HT1080 (cell line): ENCODE measurements at places on chromosomes 1 and 21. TPM values are rescaled to one million over a fixed set of nuclear protein-coding genes. Genes with fewer than 3 reads are reported as not detected.

- no peak for DNase-seq
Measured at GRCh38 chr1:155858800-155859233, 550 bp upstream of the SYT11 start.

DNA sequence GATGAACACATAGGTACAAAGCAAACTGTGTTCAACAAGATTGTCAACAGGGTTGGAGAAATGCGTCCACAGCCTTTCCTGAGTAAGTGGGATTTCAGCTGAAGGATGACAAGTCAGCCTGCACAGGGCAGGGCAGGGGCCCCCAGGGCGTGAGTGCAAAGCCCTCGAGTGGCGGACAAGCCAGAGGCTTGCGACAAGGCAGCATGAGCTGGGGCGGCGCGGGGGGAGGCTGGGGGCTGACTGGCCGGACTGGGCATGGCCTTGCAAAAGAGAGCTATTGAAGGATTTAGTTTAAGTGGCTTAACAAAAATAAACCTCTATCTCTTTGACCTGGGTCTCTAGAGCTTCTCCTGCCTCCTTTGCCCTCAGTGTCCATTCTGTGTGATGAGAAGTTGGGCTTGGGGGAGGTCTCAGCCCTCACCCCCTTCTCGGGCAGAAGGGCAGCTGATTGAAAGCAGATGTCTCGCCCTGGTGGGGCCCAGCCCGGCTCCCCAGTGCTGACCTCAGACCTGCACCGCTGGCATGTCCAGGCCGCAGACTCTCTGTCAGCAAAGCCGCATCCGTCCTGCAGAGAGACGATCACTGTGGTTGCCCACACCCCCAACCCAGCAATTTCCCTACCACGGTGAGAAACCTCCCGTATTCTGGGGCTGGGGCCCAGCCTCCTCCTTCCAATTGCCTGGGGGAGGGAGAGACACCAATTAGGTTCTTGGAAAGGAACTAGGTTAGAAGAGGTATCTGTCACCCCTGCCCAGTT is 24.3 kb upstream of the EPS8L3 start:
- DNase-seq = no peak

DNA sequence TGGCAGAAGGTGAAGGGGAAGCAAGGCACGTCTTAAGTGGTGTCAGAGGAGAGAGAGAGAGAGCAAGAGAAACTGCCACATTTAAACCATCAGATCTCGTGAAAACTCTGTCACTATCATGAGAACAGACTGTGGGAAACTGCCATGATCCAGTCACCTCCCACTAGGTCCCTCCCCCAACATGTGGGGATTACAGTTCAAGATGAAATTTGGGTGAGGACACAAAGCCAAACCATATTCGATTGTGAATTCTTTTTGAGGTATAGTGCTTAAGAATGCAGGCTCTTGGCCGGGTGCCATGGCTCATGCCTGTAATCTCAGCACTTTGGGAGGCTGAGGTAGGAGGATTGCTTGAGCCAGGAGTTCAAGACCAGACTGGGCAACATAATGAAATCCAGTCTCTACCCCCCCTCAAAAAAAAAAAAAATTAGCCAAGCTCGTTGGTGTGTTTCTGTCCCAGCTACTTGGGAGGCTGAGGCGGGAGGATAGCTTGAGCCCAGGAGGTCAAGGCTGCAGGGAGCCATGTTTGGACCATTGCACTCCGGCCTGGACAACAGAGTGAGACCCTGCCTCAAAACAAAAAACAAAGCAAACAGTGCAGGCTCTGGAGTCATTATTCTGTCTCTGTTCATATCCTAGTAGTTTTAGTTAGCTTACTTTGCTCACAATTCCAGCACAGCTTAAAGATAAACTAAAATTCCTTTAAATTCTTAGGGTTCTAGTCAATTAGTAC is 6.0 kb downstream of the ZCCHC17 start:
- no peak for DNase-seq

GRCh38 chr1:22143065-22144033 is at the start of gene WNT4:
TSS of gene WNT4 (minus strand) at chr1:22143097. CDS start at chr1:22142922, 175 bp downstream.
- no peak for DNase-seq

GRCh38 chr1:224433701-224434672 is 610 bp downstream of the WDR26 start:
- DNase-seq = no peak

GRCh38 chr1:56644919-56645676 is at the start of gene PRKAA2:
TSS of gene PRKAA2 (plus strand) at chr1:56645314. CDS start at chr1:56645388, 74 bp downstream.
- peak; percentile 16 for DNase-seq

DNA sequence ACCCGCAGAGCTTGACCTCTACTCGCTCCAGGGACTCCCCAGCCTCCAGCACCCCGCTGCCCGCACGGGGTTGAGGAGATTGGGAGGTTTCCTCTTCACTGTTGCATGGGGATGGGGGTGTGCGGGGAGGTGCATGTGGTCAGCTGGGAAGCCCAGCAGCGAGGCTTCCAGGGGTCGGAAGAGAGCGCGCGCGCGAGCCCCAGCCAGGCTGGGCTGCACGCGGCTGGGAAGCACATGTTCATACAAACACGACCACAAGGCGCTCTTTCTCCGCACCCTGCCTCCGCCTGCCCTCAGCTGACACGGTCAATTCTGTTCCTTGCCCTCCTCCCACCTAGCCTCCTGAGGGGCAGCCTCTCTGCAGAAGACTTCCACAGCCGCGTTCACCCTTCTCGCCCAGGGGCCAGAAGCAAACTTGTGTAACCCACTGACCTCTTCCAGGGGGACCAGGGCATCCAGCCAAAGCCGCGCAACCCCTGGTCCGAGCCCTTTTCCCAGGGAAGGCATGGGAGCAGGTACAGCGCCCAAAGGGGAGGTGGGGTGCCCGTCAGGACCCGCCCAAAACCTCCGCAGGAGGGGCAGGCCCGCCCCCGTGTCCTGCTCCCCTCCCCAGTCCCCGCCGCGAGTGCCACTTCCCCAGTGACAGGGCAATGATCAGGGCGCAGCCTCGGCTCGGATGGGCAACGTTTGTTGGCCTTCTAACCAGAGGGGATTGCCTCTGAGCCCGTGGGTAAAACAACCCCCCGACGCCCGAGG is 1.3 kb downstream of the COL24A1 start:
- no peak for DNase-seq

GRCh38 chr1:21811875-21812305 is at the start of gene LDLRAD2:
TSS of gene LDLRAD2 (plus strand) at chr1:21812265. CDS start at chr1:21812452, 187 bp downstream.
- DNase-seq = no peak

DNA sequence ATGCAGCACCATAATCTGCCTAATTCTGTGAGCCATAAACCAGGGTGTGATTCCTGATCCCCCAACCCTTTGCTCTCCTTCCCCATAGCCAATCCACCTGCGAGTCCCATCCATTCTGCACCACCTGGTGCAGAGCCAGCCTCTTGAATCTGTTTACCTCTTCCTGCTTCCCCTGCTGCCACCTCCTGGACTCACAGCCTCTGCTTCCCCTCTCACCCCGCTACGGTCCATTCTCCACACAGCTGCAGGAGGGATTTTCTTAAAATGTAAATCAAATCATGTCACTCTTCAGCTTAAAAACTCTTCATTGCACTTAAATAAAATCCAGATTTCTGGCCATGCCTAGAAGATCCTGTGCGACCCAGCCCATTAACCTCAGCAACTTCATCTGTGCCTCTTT is 186.7 kb downstream of the FOXD2 start:
- DNase-seq = no peak

GRCh38 chr21:44701541-44701940 is 4.6 kb downstream of the KRTAP10-12 start:
- no peak for DNase-seq

DNA sequence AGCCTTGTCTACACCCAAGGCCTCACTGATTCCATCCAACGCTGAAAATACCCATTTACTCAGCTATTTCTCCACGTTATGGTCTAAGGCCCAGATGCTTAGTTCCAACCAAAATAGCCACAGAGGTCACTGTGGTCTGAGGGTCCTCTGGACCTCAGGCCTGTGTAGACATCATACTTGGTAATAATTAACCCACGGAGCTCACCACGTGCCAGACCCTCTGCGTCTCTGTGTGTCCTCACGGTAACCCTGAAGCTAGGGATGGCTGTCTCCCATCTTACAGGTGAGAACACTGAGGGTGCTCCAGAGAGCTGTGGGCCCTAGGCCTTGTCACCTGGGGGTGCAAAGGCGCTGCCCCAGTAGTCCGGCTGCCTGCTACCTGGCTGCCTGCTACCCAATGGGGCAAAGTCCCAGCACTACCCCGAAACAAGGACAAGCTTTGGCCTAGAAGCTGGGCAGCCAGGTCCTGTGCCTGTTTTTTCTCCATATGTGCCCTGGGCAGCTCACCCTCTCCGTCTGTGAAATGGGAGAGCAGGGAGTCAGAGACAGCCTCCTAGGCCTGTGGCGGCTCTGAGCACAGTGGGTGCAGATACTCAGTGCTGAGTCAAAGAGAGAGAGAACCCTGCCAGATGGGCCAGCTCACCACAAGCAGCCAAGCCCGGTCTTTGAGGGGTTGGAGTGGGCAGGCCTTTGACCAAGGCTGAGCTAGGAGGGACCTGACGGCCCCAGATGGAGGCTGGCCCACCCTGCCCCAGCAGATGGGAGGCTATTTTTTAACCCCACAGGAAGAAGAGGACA is 17.0 kb upstream of the RUNX3 start:
- peak; percentile 58 for DNase-seq

- DNase-seq = peak; percentile 26
Measured at GRCh38 chr1:68230901-68231626, 1.3 kb downstream of the WLS start.

- DNase-seq = peak; percentile 20
Measured at GRCh38 chr1:191696354-191696753, 461.9 kb upstream of the RGS18 start.

DNA sequence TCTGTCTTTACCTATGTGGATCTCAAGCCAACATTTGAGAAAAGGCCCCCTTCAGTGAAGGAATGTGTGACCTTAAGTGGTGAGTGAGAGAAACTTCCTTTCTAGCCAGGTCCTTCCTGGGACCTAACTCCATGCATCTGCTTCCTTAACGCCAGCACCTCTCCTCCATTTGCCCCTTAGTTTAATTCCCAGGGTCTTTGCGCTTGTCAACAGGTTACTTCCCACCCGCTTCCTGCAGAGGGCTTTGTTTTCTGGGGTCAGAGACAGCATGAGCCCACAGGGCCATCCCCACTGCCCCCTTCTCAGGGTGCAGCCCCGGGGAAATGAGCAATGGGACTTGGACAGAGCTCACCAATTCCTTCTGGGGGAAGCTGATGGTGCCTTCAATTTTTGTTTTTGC is 54.8 kb downstream of the EVA1C start:
- DNase-seq = no peak

- DNase-seq = no peak
Measured at GRCh38 chr1:220890602-220891001, 11.4 kb downstream of the HLX start.

GRCh38 chr1:36411674-36412648 is 14.3 kb upstream of the LSM10 start:
- DNase-seq = peak; percentile 39

GRCh38 chr1:207344221-207344620 is 22.7 kb downstream of the CD55 start:
- no peak for DNase-seq

DNA sequence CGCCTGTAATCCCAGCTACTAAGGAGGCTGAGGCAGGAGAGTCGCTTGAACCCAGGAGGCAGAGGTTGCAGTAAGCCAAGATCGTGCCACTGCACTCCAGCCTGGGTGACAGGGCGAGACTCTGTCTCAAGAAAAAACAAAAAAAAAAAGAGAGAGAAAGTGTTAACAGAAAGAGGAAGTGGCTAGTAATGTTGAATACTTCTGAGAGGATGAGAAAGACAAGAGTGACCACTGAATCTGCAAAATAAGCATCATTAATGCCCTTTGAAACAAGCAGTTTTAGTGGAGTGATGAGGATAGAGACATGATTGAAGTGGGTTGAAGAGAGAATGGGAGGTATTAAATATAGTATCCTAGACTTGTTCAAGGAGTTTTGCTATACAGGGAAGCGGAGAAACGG is 11.7 kb downstream of the MPZ start:
- DNase-seq = no peak

- no peak for DNase-seq
Measured at GRCh38 chr1:168656485-168656884, 72.5 kb downstream of the DPT start.

GRCh38 chr1:26768755-26769154 is 19.0 kb upstream of the PIGV start:
- peak; percentile 39 for DNase-seq

DNA sequence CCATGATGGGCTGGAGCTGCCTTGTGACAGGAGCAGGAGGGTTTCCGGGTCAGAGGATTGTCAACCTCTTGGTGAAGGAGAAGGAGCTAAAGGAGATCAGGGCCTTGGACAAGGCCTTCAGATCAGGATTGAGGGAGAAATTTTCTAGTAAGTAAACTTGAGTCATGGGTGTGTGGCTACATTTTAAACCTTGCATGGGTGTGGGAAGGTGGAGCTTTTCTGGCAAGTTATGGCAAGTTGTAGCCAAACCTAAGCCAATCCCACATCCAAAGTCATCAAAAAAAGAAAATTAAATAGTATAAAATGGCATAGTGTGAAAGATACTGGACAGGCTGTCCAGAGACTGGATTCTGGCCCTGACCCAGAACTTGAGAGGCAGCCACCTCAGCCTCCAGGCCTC is 39.8 kb upstream of the HSD3B1 start:
- no peak for DNase-seq

DNA sequence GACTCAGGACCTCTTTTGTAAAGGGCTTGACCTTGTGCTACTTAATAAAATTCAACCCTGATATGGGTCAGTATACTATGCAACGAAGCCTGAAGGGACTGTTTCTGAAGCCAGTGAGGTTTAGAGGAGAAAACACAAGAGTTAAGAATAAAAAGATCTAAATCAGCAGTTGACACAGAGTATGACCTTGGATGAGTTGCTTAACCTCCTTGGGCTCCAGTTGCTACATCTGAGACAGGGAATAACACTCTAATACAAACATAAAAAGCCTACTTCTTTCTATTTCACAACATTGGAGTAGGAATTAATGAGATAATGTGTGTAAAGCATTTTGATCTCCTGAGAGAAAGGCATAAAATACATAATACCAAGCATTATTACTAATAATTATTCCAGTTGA is 882.4 kb upstream of the ADGRL2 start:
- DNase-seq = no peak

- DNase-seq = peak; percentile 35
Measured at GRCh38 chr1:36223381-36223995, 755 bp upstream of the THRAP3 start.

- DNase-seq = peak; percentile 96
Measured at GRCh38 chr1:77039739-77040138, 172.5 kb downstream of the ST6GALNAC5 start.

GRCh38 chr1:84754386-84754703 is 64.1 kb upstream of the SSX2IP start:
- DNase-seq = no peak

GRCh38 chr1:58882322-58882948 is 98.6 kb upstream of the JUN start:
- no peak for DNase-seq

The KCNN3 gene
- 0.20 and 0.34 TPM in 2 replicates for total RNA-seq

The APOBEC4 gene
- total RNA-seq = not detected in 2 replicates

The LIN9 gene
- 11.5 and 12.1 TPM in 2 replicates for total RNA-seq

The LMNA gene
- 835 and 846 TPM in 2 replicates for total RNA-seq

The IL22RA1 gene
- 0.33 and 0.64 TPM in 2 replicates for total RNA-seq

The IGSF21 gene
- not detected in 2 replicates for total RNA-seq

The IL19 gene
- 0.57 TPM in 1 of 2 replicates, not detected in the other for total RNA-seq

The RNF187 gene
- total RNA-seq = 55.6 and 56.5 TPM in 2 replicates

The SRGAP2C gene
- 22.6 and 25.4 TPM in 2 replicates for total RNA-seq
